Naive thymus-derived CD4-positive, alpha-beta T cell (primary cell): ENCODE measurements at places on chromosomes 5 and 9.
A peak's percentile ranks its signal among the peaks of the same experiment; 100 is the strongest.

- no peak for DNase-seq
Measured at GRCh38 chr9:75242426-75242825, 154.1 kb downstream of the OSTF1 start.

DNA sequence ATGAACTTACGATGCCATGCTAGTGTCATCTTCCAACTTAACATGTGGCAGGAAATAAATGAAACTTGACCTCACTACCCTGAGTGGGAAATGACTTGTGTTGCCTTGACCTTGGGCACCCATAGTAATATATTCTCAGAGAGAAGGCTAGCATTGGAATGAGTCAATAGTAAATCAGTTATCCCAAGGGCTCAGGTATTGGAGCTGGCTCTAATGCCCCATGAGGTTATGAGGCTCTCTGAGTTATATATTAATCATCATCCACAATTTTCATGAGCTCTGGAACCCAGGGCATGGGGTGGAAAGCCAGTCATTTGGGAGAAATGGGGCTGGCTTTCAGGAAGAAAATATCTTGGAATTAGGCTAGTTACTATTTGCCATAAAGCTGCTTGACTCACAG lies 42.4 kb upstream of the SMIM32 start:
- no peak for DNase-seq

DNA sequence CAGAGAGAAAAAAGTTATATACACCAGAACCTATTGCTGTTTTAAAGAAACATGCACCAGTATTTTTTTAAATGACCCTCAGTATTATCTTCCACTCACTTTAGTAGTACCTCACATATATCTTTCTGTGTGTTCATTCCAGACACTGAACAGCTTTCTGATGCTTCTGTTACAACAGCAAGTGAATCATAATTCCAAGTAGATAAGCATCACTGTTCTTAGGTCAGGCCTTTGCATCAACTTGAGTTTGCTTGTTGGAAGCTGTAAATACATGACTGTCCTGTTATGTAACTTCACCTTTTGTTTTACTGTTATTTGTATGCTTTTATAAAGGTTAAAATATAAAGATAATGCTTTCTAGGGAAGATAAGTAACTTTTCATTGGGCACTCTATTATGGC lies 184.4 kb downstream of the ISL1 start:
- no peak for DNase-seq

DNA sequence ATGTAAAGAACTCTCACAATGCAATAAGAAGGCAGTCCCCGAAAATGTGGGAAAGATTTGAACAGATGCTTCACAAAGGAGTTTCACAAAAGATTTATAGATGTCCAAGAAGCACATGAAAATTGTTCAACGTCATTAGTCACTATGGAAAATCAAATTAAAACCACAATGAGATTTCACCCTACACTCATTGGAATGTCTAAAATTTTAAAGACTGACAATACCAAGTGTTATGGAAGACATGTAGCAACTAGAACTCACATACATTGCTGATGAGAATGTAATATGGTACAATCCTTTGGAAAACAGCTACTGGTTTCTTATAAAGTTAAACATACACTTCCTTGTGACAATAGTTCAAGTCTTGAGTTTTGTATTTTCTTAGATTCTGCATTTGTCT lies 11.0 kb upstream of the RECK start:
- DNase-seq: no peak

DNA sequence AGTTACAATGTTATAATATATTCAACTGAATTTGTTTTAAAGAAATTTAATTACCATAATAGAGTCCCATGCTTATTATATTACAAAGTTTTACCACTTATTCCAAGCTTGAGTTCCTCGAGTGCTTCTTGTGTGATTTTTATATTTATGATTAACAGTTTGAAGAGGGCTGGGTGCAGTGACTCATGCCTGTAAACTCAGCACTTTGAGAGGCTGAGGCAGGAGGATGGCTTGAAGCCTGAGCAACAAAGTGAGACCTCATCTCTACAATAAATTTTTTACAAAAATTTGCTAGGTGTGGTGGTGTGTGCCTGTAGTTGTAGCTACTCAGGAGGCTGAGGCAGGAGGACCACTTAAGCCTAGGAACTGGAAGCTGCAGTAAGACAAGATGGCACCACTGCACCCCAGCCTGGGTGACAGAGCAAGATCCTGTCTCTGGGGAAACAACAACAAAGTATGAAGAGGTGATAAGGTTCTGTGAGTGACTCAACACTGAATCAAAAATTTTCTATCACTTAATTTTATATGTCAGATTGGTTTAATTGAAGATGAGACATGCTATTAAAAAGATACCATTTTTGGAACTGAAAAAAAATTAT lies 9.2 kb downstream of the POC5 start:
- DNase-seq: no peak

DNA sequence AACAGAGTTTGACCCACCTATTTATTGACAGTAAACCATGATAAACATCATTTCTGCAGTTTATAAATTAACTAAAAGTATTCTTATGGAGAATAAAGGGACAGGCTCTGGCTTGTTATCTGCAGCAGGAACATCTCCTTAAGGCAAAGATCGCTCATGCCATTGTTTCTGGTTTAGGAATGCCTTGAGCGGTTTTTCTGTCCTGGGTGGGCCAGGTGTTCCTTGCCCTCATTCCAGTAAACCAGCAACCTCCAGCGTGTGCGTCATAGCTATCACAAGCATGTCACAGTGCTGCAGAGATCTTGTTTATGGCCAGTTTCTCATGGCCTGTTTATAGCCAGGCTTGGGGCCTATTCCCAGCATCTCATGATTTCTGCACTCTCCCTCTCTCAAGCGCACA lies 521.7 kb downstream of the HINT1 start:
- no peak for DNase-seq

- no peak for DNase-seq
Measured at GRCh38 chr5:25027061-25027460, 382.3 kb upstream of the CDH10 start.

DNA sequence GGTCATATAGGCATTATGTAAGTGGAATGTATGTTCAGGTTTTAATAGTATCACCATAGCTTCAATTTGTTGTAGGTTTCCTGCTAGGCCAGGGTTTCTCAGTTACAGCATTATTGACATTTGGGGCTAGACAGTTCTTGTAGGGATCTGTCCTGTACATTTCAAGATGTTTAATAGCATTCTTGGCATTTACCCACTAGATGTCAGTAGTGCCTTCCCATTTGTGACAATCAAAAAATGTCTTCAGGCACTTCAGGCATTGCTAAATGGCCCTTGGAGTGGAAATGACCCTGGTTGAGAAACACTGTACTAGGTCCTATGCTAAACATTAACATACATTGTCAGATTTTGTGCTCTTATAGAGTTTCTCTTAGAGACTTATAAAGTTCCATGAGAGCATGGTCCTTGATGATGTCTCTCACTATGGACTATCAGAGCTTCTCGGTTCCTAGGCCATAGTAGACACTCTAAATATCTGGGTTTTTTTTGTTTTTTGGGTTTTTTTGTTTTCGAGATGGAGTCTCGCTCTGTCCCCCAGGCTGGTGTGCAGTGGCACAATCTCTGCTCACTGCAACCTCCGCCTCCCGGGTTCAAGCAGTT lies 1.4 kb downstream of the KIF20A start:
- peak; percentile 26 for DNase-seq

- no peak for DNase-seq
Measured at GRCh38 chr5:156912869-156913268, 50.2 kb downstream of the TIMD4 start.

- no peak for DNase-seq
Measured at GRCh38 chr9:73202980-73203379, 51.3 kb downstream of the ANXA1 start.

GRCh38 chr9:78533500-78533899 lies 236.6 kb downstream of the PSAT1 start:
- DNase-seq: no peak

- DNase-seq: no peak
Measured at GRCh38 chr5:81856948-81857928, 106.3 kb upstream of the SSBP2 start.

DNA sequence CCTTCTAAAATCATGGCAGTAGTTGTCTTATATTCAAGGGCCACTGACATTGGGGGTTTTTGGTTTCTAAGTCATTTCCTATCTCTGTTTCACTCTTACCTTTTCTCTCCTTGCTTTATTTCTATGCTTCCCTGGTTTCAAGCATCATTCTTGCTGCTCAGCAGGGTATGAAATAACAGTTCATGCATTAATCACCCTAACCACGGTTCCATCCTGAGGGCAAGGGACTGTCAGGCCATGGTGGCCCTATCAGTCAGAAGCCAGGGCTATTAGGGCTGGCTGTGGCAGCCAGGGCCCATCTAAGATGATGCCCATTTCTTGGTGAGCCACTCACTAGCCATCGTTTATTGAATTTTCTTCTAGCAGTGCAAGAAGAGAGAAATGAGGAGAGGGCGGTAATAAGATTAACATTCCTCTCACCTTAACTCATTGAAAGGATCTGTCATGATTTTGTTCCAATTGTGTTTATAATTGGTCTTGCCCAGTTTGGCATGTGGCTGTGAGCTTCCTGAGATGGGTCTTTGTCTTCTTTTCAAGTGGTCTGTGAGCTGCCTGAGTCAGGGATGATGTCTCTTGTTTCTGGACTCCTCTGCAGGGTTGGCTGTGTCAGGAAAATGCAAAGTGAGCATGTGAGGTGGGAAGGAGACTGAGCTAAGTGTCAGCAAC lies 45.2 kb downstream of the CYSTM1 start:
- no peak for DNase-seq

GRCh38 chr5:55763746-55764420 lies 26.0 kb downstream of the DDX4 start:
- peak; percentile 14 for DNase-seq

DNA sequence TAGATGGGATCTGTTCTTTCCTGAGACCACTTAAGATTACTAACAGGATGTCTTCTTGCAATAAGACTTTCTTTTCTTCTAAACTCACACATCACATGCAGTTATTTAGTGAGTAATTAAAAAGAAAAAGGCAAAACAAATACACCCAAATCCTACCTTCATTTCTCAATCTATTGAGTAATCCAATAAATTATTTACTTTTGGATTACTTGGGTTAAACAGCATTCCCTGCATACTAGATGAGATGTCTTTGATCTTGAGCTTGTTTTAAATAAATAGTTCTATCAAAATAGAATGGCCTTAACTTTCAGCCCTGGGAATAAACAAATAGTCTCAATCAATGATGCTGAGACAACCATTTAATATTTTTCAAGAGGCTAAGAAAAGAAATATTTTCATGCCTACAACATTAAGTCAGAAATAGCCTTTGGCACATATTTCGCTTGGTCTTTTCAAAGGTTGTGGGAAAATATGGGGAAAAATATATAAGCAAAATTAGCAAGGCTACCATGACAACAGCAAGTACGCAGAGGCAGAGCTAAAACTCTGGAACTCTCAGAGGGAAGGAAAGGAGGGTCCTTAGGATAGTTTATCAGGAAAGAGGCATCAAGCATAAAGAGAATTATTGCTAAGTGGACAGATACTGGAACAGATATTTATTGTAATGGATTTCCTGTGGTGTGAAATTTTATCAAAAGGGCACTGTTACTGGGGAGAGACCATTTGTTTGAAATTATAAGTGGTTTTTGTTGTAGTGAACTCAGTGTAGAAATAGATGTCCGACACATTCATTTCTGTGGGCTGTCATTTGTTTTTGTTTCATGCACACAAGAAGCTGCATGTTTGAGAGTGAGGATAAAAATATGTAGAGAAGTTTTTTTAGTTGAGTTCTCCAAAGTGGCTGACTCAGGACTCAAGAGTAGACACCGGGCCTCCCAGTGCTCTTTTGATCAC lies 70.2 kb upstream of the CDH6 start:
- no peak for DNase-seq

DNA sequence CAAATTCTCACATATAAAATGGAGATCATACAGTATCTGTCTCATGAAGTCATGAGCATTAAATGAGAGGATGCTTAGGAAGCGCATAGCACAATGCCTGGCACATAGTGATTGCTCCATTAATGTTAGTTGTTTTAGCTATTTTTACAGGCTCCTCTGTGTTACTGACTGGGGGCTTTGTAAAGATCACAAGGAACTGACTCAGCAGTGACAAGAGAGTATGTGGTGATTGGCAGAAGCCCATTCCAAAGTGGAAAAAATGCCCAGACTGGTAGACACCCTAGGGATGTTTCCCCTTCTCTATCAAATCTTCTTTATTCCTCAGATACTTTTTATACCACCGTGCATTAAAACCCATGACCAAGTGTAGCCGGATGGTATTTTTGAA lies 33.5 kb downstream of the ABLIM3 start:
- no peak for DNase-seq

DNA sequence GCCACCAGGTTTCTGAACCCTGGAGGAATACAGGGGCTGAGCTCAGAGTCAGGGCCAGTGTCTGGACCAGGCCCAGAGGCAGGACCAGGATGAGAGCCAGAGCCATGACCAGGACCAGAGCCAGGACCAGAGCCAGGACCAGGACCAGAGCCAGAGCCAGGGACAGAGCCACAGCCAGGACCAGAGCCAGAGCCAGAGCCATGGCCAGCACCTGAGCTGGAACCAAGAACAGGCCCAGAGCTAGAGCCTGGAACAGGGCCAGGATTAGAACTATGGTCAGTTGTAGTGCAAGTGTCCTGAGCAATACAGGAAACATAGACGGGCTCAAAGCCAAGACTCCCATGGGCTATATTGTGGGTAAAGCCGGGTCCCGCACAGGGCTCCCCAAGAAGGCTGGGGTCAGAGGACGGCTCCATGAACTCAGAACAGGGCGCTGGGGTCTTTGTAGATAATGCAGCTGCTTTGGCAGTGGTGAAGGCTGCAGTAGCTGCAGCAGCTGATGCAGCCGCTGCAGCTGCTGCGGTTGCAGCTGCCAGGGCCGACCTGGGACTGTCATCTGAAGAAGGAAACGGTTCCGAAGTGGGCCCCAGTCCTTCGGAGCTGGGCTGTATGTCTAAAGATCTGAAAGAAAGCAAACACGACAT lies 559 bp downstream of the SPAG8 start:
- DNase-seq: no peak

- DNase-seq: no peak
Measured at GRCh38 chr5:114255260-114255659, 106.6 kb upstream of the KCNN2 start.

DNA sequence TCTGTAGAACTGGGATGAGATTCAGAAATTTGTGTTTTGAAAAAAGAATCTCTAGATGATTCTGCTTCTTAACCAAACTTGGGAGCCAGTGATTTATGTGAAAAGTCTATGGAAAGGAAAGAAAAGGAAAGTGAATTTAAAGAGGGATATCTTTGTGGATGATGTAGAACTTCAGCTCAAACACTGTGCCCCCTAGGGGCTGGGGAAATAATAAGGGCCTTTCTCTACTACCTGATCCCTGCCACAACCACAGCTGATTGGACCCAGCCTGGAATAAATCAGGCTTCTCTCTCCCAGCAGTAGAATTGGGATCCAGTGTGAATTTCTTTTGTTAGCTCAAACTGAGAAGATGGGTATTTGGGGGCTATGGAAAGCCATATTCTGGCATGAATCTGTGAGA lies 155.0 kb downstream of the PRELID2 start:
- DNase-seq: no peak

DNA sequence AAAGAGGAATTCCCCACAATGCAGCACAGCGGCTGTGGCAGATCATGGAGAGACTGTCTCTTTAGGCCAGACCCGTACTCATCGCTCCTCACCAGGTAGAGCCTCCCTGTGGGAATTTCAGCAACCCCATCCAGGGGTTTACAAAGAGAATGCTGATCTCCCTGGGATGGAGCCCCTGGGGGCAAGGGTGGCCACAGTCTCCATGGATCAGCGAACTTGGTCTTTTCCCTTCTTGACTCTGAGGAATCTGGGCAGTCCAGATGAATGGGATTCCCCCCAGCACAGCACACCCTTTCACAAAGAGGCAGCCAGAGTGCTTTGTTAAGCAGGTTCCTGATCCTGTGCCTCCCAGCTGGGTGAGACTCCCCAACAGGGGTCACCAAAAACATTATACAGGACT lies 108.7 kb upstream of the RGMB start:
- DNase-seq: no peak

- no peak for DNase-seq
Measured at GRCh38 chr9:7984692-7985091, 185.1 kb upstream of the DMAC1 start.
